ENCODE measurements at places on chromosomes 11 and 22.

- no peak for DNase-seq
These were observed 12.7 kb upstream of the TREH start for GRCh38 chr11:118691926-118692830.

DNA sequence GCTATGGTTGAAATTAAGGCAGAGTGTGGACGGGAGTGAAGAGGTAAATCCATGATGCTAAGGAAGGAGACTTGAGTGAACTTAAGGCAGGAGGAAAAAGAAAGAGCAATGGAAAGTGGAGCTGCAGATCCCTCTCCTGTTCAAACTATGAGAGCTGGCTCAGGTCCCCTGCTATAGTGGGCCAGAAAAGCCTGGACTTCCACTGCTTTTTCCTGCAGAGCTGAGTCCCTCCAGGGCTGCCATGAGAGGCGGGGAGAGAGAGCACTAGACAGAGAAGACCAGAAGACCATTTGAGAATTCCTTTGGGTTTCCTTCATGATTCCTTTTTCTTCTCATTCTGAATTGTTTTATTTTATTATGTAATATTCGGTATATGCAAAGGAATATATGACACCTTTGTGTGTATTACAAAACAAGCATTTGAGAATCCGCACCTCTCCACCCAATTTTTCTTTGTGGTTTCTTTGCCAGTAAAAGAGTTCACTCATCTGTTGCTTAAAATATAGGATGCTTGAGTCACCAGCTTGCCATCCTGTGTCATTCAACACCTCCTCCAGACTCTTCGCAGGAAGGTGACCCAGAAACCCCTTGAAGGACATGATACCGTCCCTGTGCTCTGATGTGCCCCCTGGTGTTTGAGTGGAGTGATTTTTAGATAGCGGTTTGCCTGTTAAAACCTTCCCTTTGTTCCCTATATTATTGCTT, 24.4 kb downstream of the SREBF2 start:
- DNase-seq, result no peak

GRCh38 chr11:131980888-131981668, 610.7 kb downstream of the NTM start:
- no peak for DNase-seq

DNA sequence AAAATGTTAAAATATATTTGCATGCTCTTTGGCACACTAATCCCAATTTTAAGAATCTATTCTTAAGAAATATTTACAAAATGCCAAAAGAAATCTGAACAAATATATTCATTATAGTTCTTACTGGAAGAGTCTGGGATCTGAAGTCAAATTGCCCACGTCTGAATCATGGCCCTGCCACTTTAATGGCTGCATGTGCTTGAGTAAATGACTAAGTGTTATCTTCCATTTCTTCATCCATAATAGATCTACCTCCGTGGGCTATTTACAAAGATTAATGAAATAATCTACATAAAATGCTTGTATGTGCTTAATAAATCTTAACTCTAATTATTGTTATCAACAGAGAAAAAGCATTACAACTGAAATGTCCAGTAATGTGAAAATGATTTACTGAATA, 24.5 kb upstream of the DKK3 start:
- DNase-seq, result no peak

DNA sequence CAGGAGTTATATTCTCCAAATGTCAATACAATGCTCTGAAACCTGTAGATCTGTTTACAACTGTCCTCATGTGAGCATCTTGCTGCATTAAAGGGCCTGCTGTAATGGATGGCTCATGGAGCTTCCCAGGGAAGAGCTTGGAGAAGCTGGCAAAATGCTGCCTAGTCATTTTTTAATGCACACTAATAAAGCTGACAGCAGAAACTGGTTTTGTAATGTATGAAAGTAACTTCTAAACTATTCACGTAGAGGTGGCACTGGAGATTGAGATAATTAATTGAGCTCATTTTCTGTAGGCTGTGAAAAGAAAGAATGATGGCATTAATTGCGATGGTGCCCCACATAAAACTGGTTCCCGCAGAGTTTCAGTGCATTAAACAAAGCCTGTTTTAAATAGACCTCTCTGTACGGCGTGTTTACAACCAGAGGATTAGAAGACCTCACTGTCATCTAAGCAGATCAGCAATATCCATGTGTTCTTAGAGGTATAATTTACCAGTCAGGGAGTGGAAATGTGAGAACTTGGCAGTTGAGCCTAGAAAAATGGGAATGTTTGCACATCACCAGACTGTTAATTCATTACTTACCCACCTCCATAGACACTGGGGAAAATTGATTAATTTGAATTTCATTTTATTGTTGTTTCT, 16.0 kb downstream of the POLA2 start:
- no peak for DNase-seq

- DNase-seq, result peak; percentile 60
These were observed 286.8 kb downstream of the BLID start for GRCh38 chr11:121829159-121829643.

- no peak for DNase-seq
These were observed 164.3 kb downstream of the MSANTD4 start for GRCh38 chr11:105857728-105858127.

GRCh38 chr11:115886422-115886733, 382.2 kb upstream of the CADM1 start:
- no peak for DNase-seq

DNA sequence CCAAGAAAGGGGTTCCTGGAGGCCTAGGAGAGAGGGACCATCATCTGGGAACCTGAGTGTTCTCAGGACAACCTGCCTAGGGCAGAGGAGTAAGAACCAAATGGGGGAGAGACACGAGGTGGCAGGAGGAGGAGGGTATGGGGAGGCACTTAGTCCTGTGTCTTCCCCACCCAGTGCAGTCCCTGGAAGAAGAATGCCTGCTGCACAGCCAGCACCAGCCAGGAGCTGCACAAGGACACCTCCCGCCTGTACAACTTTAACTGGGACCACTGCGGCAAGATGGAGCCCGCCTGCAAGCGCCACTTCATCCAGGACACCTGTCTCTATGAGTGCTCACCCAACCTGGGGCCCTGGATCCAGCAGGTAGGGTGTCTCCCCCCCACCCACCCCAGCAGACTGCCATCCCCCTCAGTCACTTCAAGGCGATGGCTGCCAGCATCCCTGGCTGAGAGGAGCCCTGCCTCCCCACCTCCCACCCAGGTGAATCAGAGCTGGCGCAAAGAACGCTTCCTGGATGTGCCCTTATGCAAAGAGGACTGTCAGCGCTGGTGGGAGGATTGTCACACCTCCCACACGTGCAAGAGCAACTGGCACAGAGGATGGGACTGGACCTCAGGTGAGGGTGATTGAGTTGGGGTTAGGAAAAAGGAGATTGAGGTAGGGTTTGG, 3.7 kb upstream of the INPPL1 start:
- no peak for DNase-seq

GRCh38 chr11:5131584-5132335, 6.4 kb downstream of the OR52A5 start:
- DNase-seq, result no peak

DNA sequence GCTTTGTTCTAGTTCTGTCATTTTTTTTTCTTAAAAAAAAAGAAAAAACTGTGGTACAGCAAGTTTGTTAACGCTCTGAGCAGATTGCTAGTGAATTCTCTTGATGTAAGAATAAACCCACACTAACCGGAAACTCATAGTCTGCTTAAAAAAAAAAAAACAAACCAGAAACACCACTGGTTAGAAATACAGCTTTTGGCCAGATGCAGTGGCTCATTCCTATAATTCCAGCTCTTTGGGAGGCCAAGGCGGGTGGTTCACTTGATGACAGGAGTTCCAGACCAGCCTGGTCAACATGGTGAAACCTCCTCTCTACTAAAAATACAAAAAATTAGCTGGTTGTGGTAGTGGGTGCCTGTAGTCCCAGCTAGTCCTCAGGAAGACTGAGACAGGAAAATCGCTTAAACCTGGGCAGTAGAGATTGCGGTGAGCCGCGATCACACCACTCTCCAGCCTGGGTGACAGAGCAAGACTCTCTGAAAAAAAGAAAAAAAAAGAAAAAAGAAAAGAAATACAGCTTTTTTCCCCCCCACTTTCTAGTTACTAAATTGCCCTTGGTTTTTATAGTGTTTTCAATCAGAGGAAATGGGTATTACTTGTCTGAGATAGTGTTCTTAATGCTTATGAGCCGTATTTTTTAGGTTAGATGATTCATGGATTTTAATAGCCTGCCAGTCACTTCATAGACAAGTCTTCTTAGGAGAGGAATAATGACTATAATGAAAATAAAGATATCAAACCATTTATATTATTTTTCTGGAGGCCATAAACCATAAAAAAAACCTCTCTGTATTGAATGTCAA, 222.8 kb downstream of the DDX10 start:
- peak; percentile 14 for DNase-seq

- DNase-seq, result no peak
These were observed 1.6 kb downstream of the ARSA start for GRCh38 chr22:50626314-50626849.

DNA sequence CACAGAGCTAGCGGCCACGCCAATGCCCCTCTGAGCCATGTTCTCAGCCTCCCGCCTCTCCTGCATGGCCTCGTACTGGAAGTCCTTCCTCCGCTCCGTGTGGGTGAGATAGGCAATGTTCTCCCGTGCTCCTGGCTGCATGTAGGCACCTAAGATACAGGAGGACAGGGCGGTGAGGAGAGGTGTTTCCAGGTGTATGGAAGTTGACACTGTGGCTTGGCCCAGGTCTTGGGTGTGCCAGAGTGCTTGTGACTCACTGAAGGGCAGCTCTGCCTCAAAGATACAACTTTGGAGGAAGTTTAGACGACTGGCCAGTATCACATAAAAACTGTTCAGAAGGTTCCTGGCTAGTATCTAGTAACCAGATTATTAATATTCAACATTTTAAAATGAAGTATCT, 8.5 kb downstream of the SRRD start:
- no peak for DNase-seq

GRCh38 chr22:22906907-22907550, 19.4 kb downstream of the IGLL5 start:
- no peak for DNase-seq

DNA sequence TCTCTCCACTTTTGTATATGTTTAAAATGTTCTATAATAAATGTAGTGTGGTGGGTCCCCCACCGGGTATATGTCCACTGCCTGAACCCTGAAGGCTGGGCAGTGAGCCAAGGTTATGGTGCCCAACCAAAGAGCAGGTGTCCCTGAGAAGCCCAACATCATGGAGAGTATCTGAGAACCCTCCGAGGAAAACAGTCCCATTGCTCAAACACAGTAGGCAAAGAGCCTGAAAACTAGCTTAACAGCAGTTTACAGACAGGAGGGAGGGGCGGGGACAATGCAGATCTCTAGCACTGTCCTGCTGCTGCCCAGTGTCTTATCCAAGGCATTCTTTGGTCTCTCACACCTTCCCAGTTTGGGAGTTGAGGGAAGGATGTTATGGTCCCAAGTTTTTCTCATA, 91.0 kb downstream of the TMPRSS5 start:
- DNase-seq, result no peak

DNA sequence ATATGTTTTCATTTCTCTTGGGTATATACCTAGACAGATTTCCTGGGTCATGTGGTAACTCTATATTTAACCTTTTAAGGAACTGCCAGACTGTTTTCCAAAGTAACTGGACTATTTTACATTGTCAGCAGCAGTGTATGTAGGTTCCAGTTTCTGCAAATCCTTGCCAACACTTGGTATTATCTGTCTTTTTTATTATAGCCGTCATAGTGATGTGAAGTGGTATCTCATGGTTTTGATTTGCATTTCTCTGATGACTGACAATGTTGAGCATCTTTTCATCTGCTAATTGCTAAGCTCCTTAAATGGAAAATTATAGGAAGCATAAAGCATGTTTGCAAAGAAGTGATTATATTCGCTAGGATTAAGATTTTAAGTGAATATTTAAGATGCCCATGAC, 13.9 kb downstream of the NNMT start:
- no peak for DNase-seq

DNA sequence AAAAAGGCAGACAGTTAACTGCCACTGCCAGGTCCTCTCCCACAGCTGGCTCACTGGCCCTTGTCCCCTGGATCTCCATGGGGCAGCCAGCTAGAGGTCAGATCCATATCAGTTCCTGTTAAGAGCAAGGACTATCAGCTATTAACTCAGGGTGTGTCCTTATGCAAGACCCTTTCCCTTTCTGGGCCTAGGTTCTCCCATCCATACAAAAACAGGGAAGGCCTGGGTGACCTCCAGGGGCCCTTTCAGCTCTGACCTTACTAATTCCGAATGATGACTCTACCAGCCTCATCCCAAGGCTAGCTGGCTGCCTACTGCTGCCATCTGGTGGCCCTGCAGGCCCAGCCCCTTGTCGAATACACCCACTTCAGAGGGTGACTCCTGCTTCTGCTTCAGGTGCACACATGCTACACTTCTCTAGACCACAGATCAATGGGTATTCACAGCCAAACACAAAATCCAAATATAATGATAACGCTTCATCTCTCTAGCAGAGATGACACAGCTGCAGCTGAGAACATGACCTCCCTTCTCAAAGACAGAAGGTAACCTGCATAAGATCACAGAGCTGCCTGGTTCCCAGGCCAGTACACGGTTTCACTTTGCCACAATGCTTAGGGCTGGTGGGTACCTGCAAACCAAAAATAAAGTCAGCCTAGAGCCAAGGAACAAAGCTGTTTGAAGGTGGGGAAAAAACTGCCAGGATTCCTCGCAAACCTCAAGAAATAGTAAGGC, 34.1 kb downstream of the SERGEF start:
- DNase-seq, result no peak

DNA sequence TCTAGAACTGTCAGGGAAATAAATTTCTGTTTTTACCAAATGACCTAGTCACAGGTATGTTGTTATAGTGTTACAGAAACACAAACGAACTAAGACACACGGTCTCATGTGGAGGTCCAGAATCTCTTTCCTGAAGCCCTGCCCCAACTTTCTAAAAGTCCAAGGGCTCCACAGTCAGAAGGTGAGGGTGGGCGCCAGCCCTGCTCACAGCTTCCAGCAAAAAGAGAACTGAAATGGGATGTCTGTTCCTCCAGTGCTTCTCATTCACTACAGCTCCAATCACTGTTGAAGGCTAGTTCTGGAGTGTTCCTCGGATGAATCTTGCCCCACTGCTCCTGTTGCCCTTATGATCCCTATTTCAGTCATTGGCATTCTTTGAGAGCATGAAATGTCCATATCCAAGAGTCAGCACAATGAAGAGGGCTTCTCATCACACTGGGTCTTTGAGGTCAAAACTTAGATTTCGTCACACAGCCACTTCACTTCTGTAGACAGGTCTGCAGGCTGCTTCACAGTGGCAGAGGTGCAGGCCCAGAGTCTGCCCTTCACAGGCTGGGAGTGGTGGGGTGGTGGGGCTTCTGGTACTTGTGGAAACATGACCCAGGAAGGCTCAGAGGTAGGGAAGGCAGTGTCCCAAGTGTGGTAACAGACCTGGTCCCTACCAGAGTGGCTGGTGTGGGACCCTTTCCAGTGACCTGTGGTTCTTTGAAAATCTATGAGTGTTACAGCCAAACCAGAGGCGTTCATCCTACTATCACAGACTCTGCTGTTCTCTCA, 34.9 kb downstream of the FAM181B start:
- DNase-seq, result no peak

GRCh38 chr22:42862045-42862734, 5.1 kb upstream of the ARFGAP3 start:
- no peak for DNase-seq

DNA sequence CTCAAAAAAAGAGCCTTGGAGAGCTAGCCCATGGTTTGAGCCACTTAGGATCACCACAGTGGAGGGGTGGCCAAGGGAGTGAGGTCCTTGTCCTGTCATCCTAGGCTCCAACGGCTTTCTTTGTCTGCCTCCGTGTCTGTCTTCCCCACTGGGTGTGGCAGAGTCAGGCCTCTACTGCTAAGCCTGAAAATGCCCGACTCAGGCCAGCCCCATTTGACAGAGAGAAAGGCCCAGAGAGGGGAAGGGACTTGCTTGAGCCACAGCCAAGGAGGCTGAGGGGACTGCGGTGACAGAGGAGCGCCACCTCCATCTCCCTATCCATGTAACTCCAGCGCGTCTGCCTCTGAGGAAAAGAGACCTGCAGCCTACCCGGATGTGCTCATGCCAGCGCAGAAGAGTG, 27.8 kb upstream of the CD82 start:
- DNase-seq, result no peak
